Myocyte (in vitro differentiated cells): ENCODE measurements at places on chromosomes 4 and X. TPM values are rescaled to one million over a fixed set of nuclear protein-coding genes. Genes with fewer than 3 reads are reported as not detected.

MEPE gene
- not detected in 2 replicates for total RNA-seq

ZNF732 gene
- total RNA-seq = 0.08 TPM in 1 of 2 replicates, not detected in the other

GAGE12F gene
- total RNA-seq = not detected in 2 replicates

ENPP6 gene
- total RNA-seq = not detected in 2 replicates

CLDN22 gene
- total RNA-seq = not detected in 2 replicates

FAT4 gene
- total RNA-seq = 9.7 and 14.3 TPM in 2 replicates

LPAR4 gene
- 6.3 and 11.7 TPM in 2 replicates for total RNA-seq

SPATA18 gene
- total RNA-seq = not detected in 2 replicates

VGLL1 gene
- not detected in 2 replicates for total RNA-seq

ATP2B3 gene
- total RNA-seq = 0.40 and 0.57 TPM in 2 replicates

FGF2 gene
- 5.8 and 6.2 TPM in 2 replicates for total RNA-seq

TDO2 gene
- 0.99 and 3.1 TPM in 2 replicates for total RNA-seq

NOX1 gene
- 0.10 and 0.11 TPM in 2 replicates for total RNA-seq

RAB41 gene
- not detected in 2 replicates for total RNA-seq

SRPX gene
- total RNA-seq = 43.2 and 51.5 TPM in 2 replicates

ANKRD50 gene
- total RNA-seq = 20.0 and 20.8 TPM in 2 replicates

CNOT6L gene
- 18.5 and 31.7 TPM in 2 replicates for total RNA-seq

RHOXF1 gene
- total RNA-seq = not detected in 2 replicates

GRIA3 gene
- total RNA-seq = not detected in 2 replicates

HAND2 gene
- 0.11 TPM in 1 of 2 replicates, not detected in the other for total RNA-seq

TMEM128 gene
- total RNA-seq = 16.9 and 18.5 TPM in 2 replicates

DNA sequence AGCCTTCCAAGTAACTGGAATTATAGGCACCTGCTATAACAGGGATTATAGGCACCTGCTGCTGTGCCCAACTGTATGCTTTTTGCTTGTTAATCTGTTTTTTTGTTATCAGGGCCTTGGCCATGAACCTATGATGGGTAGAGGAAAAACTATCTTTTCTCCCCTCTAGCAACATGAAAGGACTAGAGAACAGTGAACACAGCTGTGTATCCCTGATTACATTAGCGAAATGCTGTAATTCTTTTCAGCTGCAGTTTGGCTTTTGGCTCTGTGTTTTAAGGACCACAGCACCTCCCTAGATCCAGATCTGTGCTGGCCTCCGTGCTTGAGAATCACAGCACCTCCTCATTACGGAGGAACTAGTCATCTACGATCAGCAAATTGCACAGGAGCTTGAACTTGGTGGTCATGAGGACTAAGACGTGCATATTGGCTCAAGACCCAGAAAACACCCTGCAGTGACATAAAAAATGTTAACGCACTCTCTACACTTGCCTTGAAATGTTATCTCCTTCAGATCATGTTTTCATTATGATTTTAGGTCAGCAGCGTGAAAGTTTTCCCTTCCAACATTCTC lies 57.7 kb upstream of the S100G start:
- no peak for DNase-seq

GRCh38 chrX:54807524-54808108 lies at the start of gene MAGED2:
Gene MAGED2, plus strand, starts transcription at chrX:54807745. Its CDS starts 1,587 bp downstream, at chrX:54809332.
- peak; percentile 51 for DNase-seq

DNA sequence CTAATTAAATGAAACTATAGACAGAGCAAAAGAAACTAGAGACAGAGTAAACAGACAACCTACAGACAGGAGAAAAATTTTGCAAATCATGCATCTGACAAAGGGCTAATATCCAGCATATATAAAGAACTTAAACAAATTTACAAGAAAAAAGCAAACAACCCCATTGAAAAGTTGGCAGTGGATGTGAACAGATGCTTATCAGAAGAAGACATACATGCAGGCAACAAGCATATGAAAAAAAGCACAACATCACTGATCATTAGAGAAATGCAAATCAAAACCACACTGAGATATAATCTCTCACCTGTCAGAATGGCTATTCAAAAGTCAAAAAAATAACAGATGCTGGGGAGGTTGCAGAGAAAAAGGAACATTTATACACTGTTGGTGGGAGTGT lies 14.8 kb downstream of the ZNF280C start:
- DNase-seq = no peak

- DNase-seq = no peak
These were observed 39.3 kb downstream of the GASK1B start for GRCh38 chr4:158133551-158133950.

GRCh38 chr4:150206954-150207353 lies 128.7 kb downstream of the DCLK2 start:
- no peak for DNase-seq

DNA sequence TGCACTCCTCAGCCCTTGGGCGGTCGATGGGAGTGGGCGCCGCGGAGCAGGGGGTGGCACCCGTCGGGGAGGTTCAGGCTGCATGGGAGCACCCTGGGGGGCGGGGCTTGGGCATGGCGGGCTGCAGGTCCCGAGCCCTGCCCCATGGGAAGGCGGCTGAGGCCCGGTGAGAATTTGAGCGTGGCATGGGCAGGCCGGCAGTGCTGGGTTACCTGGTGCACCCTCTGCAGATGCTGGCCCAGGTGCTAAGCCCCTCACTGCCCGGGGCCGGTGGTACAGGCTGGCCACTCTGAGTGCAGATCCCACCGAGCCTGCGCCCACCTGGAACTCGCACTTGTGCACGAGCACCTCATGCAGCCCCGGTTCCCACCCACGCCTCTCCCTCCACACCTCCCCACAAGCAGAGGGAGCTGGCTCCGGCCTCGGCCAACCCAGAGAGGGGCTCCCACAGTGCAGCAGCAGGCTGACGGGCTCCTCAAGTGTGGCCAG lies 556.3 kb downstream of the GALNTL6 start:
- no peak for DNase-seq

GRCh38 chrX:56757327-56757726 lies 28.3 kb downstream of the NBDY start:
- no peak for DNase-seq

DNA sequence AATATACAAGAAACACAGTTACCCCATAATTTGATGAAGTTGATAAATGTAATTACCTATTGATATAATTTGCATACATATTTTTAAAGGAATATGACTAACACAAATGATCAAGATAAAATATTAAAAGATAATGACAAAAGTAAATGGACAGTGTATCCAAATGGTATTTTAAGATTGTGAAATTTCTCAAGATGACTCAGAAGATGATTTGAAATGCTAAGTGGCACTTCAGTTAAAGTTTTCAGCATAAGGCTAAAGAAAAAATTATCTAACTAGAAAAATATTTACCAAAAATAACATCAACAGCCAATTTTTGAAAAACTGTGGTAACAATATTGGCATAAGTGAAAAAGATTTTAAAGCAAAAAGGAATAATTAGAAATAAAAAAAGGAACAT lies 248.4 kb upstream of the NDST4 start:
- DNase-seq = no peak

DNA sequence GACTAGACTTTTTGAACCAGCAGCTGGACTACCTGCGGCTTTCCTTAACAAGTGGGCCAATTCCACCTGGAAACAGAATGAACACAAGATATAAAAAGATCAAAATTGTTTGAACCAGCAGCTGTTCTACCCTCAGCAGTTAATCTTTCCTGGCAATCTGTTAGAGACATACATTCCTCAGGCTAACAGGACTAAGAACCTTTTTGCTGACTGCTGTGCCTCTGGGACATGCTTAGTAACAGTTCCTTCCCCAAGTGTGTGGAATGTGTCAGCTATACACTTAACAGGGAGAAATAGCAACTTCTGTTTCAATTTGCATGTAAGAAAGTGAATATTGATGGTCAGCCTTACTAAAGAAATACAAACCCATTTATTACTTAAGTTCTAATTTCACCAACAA lies 554.4 kb downstream of the ARAP2 start:
- no peak for DNase-seq

DNA sequence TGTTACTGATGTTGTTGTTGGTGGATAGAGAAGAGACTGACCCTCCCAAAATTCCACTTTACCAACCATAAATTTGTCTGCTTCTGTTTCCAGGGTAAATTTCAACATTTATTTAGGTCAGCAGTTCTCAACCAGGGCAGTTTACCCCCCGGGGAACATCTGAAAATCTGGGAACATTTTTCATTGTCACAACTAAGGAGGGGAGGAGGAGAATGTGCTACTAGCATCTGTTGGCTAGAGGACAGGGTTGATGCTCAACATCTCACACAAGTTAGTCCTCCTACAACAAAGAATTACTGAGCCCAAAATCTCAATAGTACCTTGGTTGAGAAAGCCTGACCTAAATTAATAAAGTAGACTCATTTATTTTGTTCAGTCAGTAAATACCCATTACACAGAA lies 25.7 kb downstream of the KCTD8 start:
- DNase-seq = no peak

- DNase-seq = peak; percentile 5
These were observed 49.7 kb upstream of the SLC16A2 start for GRCh38 chrX:74371425-74372222.

DNA sequence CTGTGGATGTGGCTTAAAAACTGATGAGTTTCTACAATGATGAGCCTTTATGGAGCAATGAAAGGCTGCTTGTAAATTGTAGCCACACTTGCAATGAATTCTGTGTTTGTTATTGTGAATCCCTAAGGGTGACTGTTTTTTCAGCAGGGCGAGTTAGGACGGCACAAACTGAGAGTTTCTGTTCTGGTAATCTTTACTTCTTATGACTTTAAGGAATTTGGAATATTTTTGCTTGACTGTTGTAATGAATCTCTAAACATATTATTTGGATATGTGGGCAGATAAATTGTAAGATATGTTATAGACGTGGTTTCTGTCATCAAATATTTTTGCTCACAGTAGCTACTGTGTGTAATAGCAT lies 22.2 kb downstream of the RBPJ start:
- peak; percentile 42 for DNase-seq

- DNase-seq = no peak
These were observed 157.3 kb downstream of the AASDH start for GRCh38 chr4:56229947-56230346.

- no peak for DNase-seq
These were observed 3.1 kb upstream of the BCORL1 start for GRCh38 chrX:129979207-129979920.

- peak; percentile 67 for DNase-seq
These were observed 192.7 kb downstream of the PTTG2 start for GRCh38 chr4:38152721-38153386.

DNA sequence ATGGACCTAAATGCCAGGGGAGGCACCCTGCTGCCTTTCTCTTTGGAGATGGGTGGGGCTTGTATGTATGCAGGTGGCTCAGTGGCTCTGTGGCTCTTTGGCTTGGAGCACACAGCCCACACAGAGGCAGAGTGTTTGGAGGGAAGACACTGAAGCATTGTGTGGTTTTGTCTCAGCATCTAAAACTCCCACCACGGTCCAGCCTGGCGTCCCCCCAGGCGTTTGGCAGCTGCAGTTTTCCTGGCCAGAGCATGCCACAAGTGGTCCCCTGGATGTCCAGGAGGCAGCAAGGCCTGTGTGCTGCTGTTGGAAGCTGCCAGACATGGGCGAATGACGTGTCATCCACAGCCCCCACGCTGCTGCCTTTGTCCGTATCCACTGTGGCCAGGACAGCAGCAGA lies 32.2 kb upstream of the PSAPL1 start:
- DNase-seq = no peak

DNA sequence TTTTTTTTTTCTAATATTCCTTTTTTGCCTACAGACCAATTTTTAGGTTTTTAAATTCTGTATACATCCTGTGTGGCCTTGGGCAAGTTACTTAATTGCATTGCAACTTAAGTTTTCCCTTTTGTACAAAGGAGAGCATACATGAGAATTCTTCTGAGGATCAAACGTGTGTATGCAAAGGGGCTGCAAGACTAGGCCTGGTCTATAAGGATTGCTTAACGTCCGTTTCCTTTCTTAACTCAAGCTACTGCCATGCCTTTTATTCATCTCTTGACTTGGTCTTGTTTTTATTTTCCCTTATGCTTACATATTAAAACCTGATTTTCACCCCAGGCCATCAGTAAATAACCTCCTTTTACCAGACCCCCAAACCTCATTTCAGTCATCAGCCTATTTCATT lies 13.6 kb downstream of the RBPJ start:
- no peak for DNase-seq

DNA sequence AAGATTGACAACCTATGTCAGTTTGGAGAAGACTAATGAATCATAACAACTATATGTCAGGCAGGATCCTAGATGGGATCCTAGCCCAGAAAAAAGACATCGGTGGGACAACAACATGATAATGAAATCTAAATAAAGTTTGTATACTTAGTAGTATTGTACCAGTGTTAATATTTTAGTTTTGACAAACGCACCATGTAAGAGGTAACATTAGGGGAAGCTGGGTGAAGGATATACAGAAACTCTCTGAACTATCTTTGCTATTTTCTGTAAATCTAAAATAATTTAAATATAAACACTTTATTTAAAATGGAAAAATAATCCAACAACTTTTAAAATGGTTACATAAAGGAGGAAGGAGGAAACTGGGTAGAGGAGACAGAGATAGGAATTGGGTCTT lies 105.6 kb upstream of the AP1S2 start:
- DNase-seq = no peak

GRCh38 chr4:1761130-1761689 lies 31.9 kb upstream of the FGFR3 start:
- no peak for DNase-seq

DNA sequence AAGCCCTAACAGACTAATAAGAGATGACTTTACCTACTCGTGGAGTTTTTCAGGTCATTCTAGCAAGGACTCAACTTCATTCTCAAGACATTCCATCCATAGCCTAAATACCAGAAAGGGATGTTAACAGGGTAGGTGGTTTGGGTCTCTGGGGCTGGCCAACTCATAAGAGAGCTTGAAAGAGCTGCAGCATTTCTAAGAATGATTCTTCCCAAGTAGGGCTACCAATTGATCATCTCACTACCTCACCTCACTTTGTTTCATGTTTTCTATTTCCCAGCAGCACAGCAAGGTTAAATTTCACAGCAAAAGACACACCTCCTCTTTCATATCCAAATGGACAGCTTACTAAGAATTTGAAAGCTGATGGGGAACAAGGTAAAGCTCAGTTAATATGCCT lies 614.8 kb upstream of the DIPK2B start:
- no peak for DNase-seq

DNA sequence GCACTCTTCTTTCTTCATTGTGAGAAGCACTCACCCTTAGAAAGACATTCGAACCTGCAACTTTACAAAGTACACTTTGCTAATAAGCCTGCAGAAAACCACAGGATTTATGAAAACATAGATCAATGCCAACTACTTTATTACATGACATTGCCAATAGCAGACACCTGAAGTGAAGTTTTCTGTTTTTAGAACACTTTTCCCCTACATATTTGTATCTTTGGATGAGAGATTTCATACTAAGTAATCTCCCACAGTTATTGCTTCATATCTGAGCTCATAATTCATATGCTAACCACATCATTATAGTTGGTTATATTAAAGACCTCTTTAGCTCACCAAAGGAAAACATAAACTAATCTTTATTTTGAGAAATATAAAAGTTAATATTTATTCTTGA lies 276.5 kb upstream of the CTSO start:
- no peak for DNase-seq

- DNase-seq = no peak
These were observed 2090.4 kb upstream of the TENM3 start for GRCh38 chr4:180152831-180153230.

DNA sequence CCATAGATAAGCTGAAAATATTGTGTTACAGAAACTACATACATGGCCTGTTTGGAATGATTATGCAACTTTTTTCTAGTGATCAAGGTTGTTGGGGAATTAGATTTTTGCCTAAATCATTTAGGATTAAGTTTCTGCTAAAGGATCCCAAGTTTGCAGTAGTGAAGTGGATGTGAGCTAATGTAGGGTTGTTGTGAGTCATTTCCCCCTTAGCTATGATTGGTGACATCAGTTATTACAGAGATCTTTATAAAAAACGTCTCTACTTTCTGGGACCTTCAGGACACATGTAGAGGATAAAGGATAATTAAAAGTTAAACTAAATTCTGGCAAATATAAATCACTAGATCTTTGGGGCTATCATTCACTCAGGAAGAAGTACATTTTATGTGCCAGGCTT lies 133.3 kb downstream of the GATB start:
- no peak for DNase-seq
